Activated CD4-positive, alpha-beta T cell treated with anti-CD3 and anti-CD28 coated beads for 4 hours (primary cell): ENCODE measurements at places on chromosomes 12 and 14.

GRCh38 chr14:96806836-96807235 is 9.7 kb downstream of the VRK1 start:
- DNase-seq = no peak

GRCh38 chr14:52110441-52111086 is 41.7 kb upstream of the NID2 start:
- no peak for DNase-seq

GRCh38 chr12:63276537-63277365 is 125.8 kb upstream of the AVPR1A start:
- DNase-seq = no peak

GRCh38 chr12:89787763-89788162 is 79.1 kb upstream of the ATP2B1 start:
- DNase-seq = no peak

GRCh38 chr12:50568338-50569091 is 63.7 kb downstream of the DIP2B start:
- no peak for DNase-seq
